CD4-positive, alpha-beta T cell treated with Interleukin-12 subunit alpha and Interleukin-12 subunit beta, for 1 hour (primary cell): ENCODE measurements at places on chromosomes 2 and 18.

- no peak for DNase-seq
Observed at GRCh38 chr2:118693287-118693822, 154.1 kb downstream of the EN1 start.

GRCh38 chr18:46408334-46408987, 248.6 kb downstream of the LOXHD1 start:
- no peak for DNase-seq

DNA sequence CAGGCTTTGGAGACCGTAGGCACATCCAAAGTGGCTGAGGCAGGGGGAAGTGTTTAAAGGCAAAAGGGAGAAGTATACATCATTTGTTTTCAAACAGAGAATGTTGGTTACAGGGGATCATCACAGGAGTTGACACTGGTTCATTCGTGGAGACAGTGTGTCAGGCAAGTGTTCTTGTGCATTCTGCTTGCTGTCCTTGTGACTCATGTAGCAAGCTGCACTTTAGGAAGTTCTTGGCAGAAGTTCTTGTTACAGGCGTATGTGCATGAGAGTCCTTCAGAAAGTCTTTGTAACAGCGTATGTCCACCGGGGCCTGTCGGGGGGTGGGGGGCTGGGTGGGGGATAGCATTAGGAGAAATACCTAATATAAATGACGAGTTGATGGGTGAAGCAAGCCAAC, 36.5 kb upstream of the B4GALT6 start:
- DNase-seq: no peak

DNA sequence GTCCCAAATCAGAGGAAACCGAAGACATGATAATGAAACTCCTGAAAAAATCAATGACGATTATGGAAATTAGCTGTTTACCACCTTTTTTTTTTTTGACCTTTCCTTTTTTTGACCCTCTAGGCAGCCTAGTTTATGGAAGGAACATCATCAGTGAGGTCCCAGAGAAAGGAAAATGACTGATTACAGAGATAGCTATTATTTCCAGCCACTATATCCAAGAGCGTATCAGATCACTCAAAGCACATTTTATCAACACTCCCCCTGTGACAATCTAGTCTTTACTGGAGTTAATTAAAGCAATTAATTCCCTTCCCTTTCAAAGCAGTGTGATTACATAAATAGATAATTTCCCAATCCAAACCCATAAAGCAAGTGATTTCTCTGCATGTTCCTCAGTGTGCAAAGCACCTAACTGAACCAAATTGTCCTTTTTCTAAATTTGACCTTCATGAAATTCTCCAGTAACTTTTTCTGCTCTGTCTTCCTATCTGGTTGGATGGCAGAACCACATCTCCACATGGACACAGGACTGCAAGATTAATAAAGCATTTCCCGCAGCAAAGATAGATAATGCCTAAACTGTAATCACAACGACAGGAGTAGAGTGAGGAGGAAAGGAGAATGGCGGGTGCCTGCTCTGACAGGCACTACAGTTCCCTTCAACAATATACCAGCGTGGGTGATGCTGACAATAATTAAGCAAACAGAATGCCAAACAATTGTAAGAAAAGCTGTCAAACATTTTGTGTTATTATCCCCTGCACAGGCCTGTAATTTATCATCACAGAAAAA, 194.4 kb downstream of the SLC8A1 start:
- DNase-seq: no peak

- DNase-seq: no peak
Observed at GRCh38 chr2:43462866-43463641, 132.8 kb downstream of the THADA start.

DNA sequence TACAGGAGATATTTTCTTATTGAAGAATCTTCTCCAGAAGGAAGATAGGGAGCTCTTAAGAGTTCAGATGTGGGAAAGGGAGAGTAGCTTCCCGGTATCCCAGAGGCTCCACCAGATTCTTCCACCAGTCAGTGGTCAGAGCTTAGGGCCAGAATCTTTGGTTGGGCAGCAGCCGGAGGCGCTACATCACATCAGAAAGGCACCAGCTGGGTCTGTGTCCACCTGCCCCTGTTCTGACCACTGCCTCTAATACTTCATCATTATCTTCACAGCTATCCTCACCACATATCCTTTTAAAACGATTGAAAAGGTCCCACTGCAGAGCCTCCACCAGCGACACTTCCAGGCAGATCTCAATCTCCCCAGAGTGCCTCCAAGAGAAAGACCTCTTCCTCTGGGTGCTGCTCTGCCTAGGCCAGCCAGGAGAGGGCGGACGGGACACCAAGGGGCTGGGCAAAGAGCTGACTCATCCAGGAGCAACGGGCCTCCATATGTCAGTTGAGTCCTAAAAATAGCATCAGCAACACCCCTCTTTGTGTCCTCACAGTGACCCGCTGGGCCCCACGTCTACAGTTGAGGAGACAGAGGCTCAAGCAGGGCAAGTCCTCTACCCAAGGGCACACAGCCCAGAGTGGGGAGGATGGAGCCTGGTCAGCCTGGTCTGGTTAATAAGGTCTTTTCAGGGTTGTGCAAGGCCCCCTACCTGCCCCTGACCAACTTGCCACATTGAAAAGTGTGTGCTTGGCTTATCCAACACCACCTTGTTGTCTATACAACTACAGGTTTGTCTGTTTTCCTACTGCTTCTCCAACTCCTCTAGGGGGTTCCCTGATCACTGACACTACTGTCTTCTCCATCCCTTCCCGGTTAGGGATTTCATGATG, 81.2 kb downstream of the ADD2 start:
- no peak for DNase-seq

GRCh38 chr2:100778637-100779450, 41.1 kb upstream of the NPAS2 start:
- DNase-seq: no peak

DNA sequence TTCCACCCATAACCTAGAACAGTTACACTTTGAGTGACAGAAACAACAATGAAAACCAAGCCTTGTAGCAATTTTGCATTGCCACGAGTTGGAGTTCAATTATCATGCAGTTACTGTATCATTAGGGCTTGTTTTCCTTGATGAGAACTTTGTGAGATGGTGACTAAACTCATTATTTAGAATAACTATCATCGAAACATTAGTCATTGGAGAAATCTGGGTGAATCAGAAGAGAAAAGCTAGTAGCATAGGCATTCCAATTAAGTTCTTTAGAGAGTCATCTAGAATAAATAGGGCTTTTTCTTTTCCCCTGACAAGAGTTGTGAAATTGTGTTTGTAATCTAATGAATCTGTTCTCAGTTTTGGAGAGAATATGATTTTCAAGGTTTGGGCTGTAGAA, 122.8 kb upstream of the DOCK10 start:
- no peak for DNase-seq

DNA sequence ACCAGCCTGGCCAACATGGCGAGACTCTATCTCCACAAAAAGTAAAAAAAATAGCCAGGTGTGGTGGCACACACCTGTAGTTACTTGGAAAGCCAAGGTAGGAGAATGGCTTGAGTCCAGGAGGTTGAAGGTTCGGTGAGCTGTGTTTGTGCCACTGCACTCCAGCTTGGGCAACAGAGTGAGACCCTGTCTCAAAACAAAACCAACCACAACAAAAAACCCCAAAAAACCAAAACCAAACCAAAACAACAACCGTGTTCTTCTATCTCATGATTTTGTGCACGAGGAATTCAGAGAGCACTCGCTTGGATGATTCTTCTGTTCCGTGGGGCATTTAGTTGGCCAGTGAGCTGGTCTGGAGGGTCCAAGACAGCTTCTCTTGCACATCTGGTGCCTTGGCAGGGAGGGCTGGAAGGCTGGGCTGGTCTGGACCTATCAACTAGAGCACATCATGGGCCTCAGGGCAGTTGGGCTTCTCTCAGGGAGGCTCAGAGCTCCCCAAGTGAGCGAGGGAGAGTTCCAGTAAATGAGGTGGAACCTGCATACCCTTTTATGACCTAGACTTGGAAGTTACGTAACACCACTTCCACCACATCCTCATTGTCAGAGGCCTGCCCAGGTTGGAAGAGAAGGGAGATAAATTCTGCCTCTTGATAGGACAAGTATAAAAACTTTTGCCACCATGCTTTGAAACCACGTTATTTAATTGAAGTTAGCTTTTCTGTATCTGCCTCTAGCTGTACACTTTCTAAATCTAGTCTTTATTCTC, 25.2 kb downstream of the SIX2 start:
- no peak for DNase-seq

DNA sequence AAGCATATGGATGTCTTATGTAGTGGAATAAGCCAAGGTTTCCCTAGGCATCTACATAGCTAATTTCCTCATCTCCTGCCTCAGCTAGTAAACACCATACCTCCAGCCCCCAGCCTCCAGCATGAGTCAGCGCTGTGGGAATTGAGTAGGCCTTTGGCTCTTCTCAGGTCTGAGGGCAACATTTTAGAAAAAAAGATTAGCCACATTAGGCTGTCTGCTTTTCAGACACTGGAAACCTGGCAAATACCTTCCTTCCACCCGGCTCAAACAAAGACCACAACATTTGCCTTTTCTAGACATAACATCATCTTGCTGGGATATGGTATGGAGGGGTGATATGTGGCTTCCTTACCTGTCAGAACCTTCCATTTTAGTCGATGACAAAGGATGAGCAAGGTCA, 6.1 kb upstream of the CCDC195 start:
- no peak for DNase-seq

GRCh38 chr2:178485356-178485755, 5.1 kb downstream of the PLEKHA3 start:
- DNase-seq: no peak

DNA sequence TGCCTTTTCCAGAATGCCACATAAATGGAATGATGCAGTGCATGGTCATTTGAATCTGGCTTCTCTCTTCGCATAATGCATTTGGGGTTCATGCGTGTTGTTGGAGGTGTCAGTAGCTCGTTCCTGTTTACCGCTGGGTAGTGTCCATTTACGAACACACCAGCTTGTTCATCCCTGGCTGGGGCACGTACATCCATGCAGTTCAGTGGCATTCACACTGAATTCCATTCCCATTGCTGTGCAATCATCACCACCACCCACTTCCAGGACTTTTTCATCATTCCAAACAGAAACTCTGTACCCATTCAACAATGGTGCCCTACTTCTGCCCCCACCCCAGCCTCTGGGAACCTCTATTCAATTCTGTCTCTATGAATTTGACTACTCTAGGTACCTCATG, 14.7 kb upstream of the CIDEA start:
- DNase-seq: no peak

DNA sequence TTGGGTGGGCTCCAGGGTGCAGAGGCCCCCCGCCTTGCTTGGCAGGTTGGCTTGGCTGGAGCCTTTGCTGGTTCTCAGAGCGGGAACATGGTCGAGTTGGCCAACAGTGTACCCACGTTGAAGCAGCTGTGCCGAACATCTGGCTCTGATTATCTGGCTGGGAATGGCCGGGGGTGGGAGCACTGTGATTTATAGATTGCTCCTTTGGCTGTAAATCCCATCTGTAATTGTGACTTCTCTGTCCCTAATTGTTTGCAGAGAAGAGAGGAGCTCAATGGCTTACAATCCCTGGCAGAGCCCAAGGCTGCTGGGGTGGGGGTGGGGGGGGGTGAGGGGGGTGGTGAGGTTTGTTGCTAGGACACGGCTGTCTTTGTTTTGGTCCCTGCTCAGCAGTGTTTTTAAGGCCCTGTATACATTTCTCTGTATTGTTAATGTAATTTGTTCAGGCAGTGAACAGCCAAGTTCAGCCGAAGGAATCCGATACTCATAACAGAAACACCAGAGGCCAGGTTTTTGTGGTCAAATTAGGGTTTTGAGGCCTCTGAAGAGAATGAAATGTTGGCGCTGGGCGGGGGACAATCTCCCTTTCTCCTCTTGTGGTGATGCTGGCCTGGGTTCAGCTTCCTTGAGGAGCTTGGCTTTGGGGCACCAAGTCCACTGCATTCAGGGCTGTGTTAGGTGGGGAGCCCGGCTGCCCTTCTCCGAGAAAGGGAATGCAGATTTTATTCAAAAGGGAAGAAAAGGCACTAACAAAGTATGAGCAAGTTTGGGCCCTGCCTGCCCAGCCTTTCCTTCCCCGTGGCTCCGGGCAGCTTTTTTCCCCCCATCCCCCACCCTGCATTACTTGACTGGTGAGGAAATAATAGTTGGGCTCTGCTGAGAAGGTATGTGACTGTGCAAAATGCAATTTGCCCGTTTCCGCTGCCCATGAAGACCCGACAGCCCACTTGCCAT, 82.5 kb downstream of the TCF7L1 start:
- no peak for DNase-seq

- no peak for DNase-seq
Observed at GRCh38 chr2:25996844-25997243, 14.5 kb upstream of the KIF3C start.

DNA sequence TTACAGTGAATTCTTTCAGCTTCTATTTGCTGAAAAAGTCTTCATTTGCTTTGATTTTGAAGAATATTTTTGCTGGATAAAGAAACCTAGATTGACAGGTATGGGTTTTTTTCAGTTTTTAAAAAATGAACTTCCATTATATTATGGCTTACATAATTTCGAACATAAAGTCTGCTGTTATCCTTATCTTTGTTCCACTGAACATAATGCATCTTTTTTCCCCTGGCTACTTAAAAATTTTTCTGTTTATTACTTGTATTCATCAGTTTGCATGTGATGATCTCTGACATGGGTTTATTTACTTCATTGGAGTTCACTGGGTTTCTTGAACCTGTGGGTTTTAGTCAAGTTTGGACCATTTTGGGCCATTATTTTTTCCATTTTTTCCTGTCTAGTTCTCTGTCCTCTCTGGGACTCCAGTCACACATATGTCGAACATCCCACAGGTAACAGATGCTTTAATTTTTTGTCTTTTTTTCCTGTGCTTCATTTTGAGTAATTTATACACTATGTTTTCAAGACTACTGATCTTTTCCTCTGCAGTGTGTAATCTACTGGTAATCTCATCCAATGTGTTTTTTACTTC, 33.1 kb downstream of the SEC11C start:
- no peak for DNase-seq

DNA sequence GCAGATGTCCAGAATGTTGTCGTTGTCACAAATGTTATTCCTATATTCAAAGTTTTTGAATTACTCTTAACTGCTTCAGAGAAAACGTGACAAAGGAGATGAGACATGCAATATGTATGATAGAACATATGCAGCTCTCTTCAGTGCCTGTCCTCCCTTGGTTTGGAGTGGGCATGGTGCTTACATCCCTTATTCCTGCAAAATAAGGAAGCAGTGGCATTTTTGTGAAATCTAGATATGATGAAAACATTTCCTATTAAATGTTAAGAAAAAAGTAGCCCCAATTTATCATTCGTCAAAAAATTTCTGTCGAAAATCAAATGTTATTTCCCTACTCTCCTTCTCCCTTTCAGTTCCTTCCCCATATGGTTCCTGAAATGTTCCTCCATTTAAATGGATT, 457.5 kb upstream of the FANCL start:
- no peak for DNase-seq

DNA sequence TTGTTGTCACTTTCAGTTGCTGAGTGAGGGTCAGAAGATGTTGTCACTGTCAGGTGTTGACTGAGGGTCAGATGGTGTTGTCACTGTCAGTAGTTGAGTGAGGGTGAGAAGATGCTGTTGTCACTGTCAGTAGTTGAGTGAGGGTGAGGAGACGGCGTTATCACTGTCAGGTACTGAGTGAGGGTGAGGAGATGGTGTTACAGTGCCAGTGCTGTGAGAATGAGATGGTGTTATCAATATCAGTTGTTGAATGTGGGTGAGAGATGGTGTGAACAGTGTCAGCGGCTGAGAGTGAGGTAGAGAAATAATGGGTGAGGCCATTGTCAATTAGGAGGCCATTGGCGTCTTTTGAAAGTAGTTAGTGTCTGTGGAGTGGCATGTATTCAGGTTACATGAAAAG, 1.6 kb upstream of the ATP9B start:
- peak; percentile 22 for DNase-seq

- DNase-seq: no peak
Observed at GRCh38 chr2:86477349-86477748, 36.2 kb downstream of the KDM3A start.
